ENCODE measurements at places on chromosomes 13 and 19. TPM values are rescaled to one million over a fixed set of nuclear protein-coding genes. Genes with fewer than 3 reads are reported as not detected.

SERPINE3 gene
- total RNA-seq, result not detected

HAUS8 gene
- 4.7 TPM for total RNA-seq

RNF17 gene
- 0.16 TPM for total RNA-seq

DNA sequence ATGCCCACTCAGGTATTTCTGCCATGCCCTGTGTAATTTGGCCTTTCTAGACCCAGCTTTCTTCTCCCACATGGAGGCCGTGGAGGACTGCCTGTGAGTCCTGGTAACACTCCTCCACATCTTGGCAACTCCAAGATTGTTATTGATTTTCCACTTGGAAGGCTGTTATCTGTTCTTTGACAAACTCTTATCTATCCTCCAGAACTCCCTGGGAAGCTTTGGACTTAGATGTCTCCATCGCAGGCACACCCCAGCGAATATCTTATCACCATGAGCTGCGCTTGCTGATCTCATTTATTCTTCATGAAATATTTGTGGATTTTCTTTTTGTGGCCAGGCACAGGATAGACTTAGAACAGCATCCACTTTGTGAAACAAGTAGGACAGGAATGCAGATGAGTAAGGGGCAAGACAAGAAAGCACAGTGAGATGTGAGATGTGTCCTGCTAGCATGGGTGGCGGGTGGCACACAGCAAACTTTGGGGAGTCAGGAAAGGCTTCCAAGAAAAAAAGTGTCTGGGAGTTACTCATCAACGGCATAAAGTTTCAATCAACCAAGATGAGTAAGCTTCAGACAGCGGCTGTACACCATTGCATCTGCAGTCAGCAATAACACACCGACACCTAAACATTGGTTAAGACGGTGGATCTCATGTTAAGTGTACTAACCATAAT, 84.5 kb upstream of the IRS2 start:
- DNase-seq, result no peak

GRCh38 chr13:57846600-57847173, 215.1 kb downstream of the PCDH17 start:
- DNase-seq, result no peak

DNA sequence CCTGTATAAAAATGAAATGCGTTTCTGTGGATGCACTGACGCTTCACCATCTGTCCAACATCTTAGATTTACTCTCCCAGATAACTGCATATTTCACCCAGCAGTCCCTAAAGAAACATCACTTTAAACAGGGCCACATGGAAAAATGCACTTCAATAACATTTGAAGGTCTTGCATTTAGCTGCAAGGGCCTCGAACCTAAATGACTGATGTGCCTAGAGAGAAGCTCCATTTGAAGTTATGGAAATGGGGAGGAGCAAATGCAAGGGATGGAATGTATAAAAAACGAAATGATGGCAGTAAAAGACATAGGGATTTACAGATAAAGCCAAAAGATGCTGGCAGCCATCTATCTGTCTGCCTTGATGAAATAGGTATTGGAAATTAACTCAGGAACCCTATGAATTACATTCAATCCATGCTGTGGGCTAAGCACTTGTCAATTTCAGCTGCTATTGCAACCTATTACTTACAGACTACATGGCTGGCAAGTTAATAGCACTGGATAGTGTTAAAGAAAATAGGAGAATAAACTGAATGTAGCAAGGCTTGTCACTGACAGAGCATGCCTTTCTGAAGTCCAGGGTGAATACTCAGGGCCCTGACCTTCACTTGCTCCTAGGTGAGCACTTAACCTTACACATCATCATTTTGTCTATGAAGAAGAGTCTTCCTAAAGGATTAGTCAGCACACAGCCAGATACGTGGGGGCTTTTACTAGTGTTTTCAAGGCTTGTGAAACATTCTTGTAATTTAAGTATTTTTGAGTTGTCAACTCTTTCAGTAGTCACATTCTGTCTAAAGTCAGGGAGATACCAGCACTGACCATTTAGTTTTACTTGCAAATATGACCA, 963.4 kb downstream of the PCDH17 start:
- DNase-seq, result no peak

DNA sequence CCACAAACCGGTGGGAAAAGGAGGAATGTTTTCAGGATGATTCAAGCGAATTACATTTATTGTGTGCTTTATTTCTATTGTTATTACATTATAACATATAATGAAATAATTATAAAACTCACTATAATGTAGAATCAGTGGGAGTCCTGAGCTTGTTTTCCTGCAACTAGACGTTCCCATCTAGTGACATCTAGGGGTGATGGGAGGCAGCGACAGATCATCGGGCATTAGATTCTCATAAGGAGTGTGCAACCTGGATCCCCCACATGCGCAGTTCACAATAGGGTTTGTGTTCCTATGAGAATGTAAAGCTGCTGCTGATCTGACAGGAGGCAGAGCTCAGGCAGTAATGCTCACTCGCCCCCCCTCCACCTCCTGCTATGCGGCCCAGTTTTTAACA, 54.5 kb downstream of the SPTBN4 start:
- DNase-seq, result no peak

All from heart left ventricle (tissue), 16 donors.